ENCODE measurements at places on chromosomes 3 and 15.

GRCh38 chr15:99239545-99240198, 9.7 kb downstream of the TTC23 start:
- DNase-seq, result no peak

DNA sequence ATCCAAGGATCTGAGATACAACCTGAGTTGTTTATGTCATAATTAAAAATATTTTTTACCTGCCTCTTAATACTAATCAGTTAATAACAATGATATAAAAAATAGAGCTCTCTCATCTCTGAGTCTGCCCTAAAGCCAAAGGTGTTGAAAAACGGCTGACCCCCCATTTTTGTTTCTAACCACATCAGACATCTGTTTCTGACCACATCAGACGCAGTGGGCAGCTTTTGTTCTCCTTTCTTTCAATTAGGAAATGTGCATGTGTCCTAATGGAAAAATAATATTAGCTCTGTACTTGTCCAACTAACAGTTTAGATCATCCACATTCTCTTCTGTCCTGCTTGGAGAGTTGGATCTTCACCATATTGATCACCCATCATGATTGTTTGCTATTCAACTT, 144.6 kb downstream of the SHOX2 start:
- DNase-seq, result no peak

DNA sequence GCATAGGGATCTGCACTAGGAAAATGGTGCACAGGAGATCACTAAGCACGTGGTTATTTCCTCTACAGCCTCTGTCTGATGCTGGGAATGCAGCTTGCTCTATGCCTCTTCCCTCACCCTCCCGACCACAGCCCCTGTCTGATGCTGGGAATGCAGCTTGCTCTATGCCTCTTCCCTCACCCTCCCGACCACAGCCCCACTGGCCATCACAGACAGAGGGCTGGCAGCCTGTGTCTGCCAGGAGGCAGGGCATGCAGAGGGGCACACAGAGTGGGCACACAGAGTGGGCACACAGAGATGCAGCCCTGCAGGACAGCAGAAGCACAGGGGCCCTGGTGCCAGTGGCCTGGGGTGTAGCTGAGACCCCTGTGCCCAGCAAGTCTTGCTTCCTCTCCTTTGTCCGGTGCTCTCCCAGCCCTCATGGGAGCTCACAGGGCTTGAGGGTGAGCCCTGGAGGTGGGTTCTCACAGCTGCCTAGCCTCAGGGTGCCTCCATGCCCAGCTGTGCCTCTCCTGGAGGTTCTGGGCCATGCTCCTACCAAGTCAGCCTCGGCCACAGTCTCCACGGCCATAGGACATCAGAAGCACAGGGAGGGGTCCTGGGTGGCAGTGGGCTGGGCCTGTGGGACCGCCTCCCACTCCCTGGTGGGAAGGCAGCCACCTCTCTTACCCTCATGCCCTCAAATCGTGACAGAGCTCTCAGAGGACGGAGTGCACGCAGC, 65.8 kb downstream of the EXOG start:
- no peak for DNase-seq

DNA sequence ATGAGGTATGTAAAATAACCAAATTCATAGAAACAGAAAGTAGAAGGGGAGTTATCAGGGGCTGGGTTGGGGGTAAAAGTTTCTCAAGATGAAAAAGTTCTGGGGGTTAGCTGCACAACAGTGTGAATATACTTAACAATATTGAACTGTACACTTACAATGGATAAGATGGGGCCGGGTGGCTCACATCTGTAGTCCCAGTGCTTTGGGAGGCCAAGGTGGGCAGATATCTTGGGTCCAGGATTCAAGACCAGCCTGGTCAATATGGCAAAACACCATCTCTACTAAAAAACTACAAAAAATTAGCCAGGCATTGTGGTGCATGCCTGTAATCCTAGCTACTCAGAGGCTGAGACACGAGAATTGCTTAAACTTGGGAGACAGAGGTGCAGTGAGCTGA, 274.3 kb downstream of the TJP1 start:
- DNase-seq, result no peak

- no peak for DNase-seq
Measured at GRCh38 chr15:86754846-86755245, 675.2 kb downstream of the AGBL1 start.

- no peak for DNase-seq
Measured at GRCh38 chr3:159559771-159560170, 428.9 kb upstream of the IL12A start.

- DNase-seq, result no peak
Measured at GRCh38 chr3:187828579-187829452, 83.5 kb upstream of the BCL6 start.

GRCh38 chr3:57952208-57952631, 56.0 kb upstream of the FLNB start:
- no peak for DNase-seq

- no peak for DNase-seq
Measured at GRCh38 chr15:68894208-68894607, 36.1 kb upstream of the SPESP1 start.

DNA sequence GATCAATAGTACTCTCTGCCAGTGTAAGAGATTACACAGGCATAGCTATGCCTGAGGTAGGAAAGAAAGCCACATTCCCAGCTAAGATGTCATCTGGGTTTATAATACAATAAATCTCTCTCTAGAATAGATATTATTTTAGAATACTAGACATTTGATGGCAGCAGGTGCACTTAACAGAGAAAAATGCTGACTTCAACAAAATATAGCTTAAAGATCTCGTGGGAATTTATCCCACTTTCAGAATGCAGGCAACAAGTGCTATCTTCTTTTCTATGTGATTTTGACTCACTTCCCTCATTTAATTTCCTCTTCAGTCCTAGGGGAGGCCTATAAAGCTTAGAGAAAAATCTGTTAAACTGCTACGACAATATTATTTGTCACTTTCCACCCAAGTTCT, 60.9 kb upstream of the FSIP1 start:
- no peak for DNase-seq

DNA sequence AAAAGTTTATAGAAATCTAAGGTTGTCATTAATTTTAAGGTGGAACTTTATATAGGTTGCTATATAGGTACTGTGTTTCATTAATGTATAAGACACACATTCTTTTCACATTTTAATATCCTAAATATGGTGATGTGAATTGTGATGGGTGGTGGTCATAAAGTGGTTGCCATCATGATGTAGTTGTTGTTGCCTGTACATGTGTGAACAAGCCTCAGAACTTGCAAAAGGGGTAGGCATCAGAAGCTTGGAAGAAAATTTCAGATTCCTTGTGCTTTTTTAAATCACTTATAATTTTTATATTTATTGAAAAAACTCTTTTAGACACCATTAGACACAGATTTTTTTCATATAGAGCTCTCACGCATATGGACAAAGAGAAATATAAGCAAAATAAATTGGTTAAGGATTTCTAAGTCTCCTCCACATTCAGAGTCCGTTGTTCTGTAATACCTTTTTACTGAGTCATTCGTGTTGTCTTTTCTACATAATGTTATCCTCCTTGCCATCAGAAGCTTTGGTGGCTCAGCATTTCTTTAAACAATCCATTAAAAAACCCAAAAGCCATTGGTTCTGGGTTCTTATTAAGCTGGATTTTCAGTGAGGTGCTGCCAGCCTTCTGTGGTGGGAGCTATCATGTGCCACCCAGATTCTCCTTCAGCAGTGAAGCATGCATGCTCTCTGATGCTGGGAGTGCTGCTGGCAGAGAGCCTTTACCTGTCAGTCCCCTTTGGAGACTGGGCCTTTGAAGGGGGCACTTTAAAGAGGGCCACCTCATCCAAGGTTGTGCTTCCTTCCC, 140.4 kb upstream of the GALNT15 start:
- no peak for DNase-seq

GRCh38 chr3:50271314-50271936, 2.5 kb downstream of the SEMA3B start:
- no peak for DNase-seq

GRCh38 chr15:67199391-67199790, 55.1 kb downstream of the AAGAB start:
- DNase-seq, result no peak

- no peak for DNase-seq
Measured at GRCh38 chr3:8743911-8744310, 10.3 kb downstream of the CAV3 start.

GRCh38 chr3:177015881-177016280, 181.4 kb downstream of the TBL1XR1 start:
- DNase-seq, result no peak

DNA sequence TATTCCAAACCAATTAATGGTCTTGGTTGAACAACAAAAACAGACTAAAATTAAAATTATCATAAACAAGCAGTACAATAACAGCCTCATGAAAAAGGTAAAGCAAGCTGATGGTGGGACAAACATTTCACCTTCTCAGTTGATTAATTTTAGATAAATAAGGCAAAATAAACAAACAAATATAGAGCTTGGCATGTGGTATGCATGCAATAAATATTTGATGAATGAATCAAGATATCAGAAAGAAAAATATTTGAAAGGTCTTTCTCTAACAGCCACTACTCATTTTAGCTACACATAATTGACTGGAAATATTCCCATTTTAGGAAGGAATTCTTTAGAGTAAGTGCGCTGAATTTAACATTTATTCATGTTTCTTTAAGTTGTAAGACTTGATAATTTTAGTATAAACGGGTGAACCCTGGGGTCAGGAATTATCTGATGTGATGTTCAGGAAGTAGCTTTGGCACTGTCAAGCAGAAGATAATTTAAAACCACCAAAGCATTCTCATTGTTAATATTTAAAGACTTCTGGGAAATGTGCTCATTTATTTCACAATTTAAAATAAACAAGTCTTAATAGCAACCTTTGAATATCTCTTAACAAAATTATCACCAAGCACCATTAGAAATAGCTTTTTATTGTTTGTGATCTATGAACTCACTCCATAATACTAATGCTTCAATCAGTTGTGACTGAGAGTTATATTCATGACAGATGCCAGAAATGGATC, 372.3 kb upstream of the TGFBR2 start:
- no peak for DNase-seq

- DNase-seq, result no peak
Measured at GRCh38 chr15:28886431-28887338, 911 bp downstream of the APBA2 start.

- DNase-seq, result no peak
Measured at GRCh38 chr3:147730284-147730683, 321.1 kb downstream of the ZIC1 start.

GRCh38 chr3:111032677-111033076, 38.9 kb upstream of the NECTIN3 start:
- no peak for DNase-seq
